ENCODE measurements at places on chromosomes 12 and 14.

- DNase-seq, result no peak
Measured at GRCh38 chr12:131959641-131960589, 10.2 kb downstream of the EP400 start.

DNA sequence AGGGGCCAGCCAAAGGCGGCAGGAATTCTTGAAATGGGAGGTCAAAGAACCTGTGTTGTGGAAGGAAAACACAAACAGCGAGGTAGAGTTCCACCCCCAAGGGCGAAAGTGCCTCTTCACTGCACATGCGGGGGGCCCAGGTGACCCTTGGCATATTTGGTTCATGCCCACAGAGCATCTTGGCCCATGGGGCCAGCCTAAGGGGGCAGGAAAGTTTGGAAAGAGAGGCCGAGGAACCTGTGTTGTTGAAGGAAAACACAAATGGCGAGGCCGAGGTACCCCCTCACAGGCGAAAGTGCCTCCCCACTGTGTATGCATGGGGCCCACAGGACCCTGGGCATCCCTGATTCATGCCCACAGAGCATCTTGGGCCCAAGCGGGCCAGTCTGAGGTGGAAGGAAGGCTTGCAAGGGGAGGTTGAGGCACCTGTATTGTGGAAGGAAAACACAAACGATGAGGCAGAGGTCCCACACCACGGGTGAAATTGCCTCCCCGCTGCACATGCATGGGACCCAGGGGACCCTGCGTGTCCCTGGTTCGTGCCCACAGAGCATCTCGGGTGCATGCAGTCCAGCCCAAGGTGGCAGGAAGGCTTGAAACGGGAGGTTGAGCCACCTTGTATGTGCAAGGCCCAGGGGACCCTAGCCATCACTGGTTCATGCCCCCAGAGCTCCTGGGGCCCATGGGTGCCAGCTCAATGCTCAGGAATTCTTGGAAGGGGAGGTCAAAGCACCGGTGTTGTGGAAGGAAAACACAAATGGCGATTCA lies 384.1 kb downstream of the ALG10 start:
- no peak for DNase-seq

DNA sequence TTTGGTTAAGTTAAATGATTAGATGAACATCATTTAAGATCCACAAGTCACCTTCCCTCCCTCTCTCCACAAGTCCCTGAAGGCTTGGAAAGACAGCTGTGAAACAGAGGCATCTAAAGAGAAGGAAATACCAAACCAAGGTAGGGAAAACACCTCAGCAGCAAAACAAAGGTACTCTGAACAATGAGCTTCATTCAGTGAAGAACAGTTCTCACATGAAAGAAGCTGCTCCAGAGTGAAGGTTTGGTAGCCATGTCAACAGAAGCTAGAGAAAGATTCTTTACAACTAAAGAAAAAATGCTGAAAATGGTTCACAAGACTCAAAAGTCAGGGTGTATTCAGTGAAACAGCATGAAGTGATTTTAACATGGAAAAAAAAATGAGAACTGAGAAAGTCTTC lies 69.4 kb downstream of the FGD6 start:
- DNase-seq, result no peak

- DNase-seq, result no peak
Measured at GRCh38 chr12:15208871-15209656, 12.2 kb downstream of the RERG start.

DNA sequence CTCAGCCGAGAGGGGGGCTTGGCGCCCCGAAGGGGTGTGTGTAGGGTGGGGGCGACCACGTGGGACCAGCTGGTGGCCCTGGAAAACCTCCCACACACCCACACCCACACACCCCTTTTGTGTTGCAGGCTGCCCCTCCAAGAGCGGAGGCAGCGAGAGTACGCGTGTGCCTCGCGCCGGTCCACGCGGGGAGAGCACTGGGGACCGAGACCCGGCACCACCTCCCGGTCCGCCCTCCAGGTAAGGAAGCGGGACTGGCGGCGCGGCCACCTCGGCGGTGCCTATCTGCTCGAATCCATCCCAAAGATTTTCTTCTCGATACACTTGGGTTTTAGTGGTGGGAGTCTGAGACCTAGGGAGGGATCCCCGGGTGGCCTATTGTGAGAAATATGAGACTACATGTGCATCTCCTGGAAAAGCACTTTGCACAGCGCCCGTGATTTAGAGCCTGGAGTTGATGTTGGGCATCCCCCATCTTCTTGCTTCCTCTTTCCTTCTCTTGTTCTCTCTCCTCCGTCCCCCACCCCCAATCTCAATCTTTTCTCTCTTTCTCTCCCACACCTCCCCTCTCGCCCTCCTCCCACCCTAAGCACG lies 393 bp downstream of the SYT1 start:
- no peak for DNase-seq

DNA sequence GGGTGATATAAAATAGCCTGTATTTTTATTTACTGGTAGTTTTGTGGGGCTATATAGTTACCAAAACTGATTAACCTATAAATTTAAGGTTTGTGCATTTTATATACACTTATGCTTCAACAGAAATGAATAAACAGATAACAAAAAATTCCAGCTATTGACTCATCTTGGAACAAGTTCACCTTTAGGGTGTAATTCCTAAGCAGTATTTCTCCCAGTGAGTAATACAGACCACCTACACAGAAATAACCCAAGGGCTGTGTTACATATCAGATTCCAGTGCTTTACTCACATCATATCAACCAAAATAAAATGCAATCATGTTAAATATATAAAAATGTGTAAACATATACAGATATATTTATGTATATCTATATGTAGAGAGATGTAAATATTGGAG lies 345.6 kb downstream of the ADAMTS20 start:
- no peak for DNase-seq

- no peak for DNase-seq
Measured at GRCh38 chr14:88765130-88765529, 27.6 kb downstream of the EML5 start.

- DNase-seq, result no peak
Measured at GRCh38 chr14:75395862-75396261, 32.0 kb upstream of the JDP2 start.

DNA sequence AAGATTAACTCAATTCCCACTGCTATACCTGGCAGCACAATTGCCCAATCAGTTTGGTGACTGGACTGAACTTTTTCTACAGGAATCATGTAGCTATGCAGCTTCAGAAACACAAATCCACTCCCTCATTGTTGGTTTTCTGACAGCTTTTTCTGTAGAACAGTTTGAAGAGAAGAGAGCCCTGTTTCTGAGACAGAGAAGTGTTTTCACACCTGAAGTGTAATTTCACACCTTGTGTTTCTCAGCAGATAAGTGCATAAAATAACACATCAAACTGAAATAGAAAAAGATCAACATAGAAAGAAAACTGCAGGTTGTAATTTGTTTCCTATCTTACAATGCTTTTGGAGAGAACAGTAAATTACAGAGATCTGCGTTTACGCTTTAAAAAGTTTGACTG lies 335.6 kb downstream of the SNAPC1 start:
- no peak for DNase-seq

DNA sequence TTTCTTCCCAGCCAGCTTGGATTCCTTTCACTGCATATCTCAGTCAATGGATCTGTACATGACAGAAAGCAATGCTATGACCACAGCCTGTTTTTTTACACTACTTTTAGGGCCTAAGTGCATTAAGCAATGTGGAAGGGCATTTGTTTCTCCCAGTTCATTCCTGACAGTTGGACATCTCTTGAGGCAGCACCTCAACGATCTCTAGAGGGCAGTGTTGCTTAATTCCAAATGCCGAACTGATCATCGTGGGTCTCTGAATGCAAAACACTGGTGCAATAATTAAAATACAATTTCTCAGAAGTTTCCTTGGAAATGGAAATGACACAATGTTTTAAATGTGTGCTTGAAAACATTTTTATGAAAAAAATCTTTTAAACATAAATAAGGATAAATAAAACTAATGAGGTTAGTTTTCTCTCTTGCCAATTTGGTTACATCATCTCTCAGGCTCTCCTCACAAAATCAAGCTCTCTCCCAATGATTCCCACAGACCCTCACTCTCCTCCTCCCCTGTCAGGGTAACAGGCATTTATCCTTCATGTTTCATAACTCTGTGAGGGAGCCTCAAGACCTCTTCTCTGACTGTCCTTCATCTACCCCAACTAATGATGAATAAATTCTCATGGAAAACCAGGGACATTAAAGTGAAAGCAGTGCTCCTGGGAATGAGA lies 192.4 kb upstream of the SLC16A7 start:
- DNase-seq, result peak; percentile 19

DNA sequence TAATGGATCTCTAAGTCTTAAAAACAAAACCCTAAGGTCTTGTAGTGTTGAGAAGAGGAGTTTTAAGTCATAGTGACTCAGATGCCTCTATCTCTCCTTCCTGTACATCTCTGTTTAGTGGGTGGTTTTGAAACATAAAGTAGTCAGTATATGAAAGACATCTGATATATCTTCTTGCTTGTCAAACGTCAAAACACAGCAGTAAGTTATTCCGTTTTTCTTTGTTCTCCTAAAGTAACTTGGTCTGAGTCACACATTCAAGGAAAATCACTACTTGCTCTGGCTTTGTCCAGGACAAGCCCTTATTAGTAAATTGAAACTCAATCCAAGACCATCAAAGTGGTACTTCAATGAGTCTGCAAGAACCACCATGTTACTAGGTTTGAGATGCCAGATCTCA lies 1172.5 kb downstream of the BCL11B start:
- DNase-seq, result no peak

- no peak for DNase-seq
Measured at GRCh38 chr12:88351146-88351545, 209.0 kb downstream of the TMTC3 start.

DNA sequence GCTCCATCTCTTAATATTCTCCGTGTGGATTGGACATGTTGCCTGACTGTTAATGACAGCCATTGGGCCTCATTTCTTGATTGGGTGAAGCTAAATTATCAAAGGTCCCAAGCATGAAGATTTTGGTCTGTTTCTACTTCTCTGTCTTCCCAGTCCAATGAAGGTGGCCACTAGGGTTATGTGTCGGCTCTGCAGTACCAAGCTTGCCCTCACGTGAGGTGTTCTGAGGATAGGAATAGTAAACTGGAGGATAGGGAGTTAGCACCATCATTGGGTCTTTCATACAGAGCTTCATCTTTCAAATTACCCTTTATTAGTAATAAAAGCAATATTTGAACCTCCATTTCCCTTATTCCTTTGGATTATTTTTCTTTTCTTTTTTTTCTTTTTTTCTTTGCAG lies 21.9 kb upstream of the BICD1 start:
- no peak for DNase-seq

DNA sequence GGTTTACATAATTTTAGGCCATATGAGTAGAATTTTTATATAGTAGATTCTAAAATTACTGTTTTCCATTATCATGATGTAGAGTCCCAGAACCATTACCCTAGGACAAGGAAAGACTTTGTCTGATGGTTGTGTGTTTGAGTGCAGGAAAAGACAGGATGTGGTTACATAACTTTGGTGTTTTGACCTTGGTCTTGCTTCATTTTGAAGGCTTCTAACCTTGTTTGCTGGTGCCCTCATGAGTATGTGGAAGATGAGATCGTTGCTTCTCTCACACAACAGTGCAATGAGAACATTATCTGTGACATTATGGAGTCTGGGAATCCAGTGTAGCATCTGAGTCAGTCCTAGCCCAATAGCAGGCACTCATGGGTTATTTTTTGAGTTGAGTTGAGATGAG lies 106.2 kb downstream of the IGF1 start:
- DNase-seq, result no peak

GRCh38 chr14:83347874-83348273 lies 1814.2 kb upstream of the SEL1L start:
- no peak for DNase-seq

DNA sequence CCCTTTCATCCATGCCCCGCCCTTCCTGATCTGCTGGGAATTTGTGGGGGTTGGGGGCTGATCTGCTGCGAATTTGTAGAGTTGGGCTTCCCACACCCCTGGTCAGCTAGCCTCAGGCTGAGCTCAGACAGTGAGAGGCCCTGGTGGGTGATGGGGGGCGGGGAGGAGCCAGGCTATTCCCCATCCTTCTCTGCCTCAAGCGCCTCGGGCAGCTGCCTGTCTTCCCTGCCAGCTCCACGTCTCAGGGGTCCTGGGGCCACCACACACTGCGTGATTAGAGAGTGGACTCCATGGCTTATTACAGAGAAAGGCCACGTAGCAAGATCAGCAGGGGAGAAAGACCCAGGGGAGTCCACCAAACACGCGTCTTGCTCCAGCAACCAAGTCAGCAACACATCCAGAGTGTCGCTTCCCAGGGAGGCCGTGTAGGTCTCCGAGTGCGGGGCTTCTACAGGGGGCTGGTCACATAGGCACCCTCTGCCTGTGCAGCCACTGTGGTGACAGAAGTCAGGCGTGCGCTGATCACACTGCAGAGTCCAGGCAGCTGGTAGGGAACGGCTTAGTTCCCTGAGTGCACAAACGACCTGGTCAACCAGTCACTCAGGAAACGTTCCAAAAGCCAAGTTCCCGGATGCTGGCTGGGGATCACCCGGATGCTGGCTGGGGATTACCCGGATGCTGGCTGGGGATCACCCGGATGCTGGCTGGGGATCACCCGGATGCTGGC lies 254.4 kb upstream of the SFSWAP start:
- DNase-seq, result no peak

DNA sequence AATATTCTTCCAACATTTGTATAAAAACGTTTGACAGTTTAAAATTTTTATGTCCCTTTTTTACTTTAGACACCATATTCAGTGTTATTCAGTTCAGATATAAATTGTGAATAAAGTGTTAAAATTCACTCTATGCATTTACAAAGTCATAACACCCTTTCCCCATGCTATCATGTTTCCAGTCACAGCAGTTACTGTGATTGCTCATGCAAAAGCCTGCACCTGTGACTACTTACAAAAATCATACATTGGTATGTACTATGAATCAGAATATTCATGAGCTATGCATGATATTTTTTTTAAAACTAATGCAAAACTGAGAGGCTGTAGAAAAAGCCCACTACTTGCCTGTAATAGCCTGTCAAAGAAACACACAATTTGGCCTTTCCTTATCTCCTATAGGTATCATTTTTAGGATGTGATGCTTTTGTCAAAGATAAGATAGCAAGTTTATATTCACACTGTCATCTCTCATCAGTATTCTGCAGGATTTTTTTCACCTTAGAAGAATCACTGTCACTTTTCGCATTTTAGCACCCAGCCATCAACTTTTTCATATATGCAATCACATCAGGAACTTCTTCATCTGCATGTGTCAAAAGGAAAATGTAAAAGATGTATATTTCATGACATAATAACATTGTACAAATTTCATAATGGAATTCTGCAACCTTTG lies 443.2 kb downstream of the C12orf50 start:
- DNase-seq, result no peak

DNA sequence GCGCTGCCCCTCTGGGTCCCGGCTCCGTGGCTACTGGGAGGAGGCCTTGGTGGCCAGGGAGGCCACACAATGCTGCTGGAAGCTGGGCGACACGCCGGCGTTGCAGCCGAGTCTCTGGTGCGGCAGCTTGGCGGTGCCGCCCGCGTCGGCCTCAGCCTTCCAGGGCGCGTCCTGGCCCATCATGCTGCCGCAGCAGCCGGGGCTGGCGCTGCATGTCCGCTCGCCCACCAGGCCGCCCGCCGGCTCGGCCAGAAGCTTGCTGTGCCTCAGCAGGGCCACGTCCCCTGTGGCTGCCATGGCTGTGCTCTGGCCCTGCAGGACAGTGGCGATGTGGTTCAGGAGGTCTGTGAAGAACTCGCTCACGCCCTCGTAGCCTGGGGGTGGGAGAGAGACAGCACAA lies 18.6 kb downstream of the CHGA start:
- no peak for DNase-seq
